Osteocyte (in vitro differentiated cells): ENCODE measurements at places on chromosomes 16 and 17. TPM values are rescaled to one million over a fixed set of nuclear protein-coding genes. Genes with fewer than 3 reads are reported as not detected.

DNA sequence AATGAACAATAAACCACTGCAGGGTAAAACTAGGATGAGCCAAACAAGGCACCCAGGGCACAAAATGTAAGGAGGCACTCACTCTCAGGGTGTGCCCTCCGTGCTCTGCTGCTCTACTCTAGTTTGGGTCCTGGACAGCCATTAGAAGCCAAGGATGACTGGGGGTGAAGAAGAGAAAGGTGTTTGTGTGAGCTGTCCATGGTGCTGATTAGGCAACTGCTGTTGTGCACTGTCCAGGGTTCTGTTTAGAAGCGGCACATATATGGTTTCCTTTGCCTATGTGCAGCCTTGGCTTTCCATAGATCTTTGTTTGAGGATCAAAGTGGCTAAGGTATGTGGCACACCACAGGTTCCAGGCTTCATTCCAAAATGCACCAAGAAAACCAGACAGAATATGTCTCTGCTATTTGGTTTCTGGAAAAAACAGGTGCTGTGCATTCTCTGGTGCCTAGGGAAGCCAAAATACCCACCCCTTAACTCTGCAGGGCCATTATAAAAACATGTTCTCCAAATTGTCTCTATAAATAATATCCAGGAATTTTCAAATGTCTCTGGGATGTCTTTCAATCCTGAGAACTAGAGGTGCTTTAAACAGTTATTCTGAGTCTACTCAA is 123.5 kb downstream of the CBLN1 start:
- no peaks in the 10 kb centered on the region for H3K36me3 ChIP-seq
- DNase-seq, result no peak
- no peaks in the 10 kb centered on the region for H3K27me3 ChIP-seq
- no peaks in the 10 kb centered on the region for H3K4me1 ChIP-seq
- no peak overlapping the region for H3K4me3 ChIP-seq

- no peaks in the 10 kb centered on the region for H3K36me3 ChIP-seq
- no peak overlapping the region for H3K4me3 ChIP-seq
- H3K27me3 ChIP-seq, result peaks cover 37% of the 10 kb centered on the region
- H3K4me1 ChIP-seq, result peaks cover 4% of the 10 kb centered on the region
Measured at GRCh38 chr17:57779706-57780105, 34.6 kb upstream of the CCDC182 start.

GRCh38 chr17:19464031-19465026 is 53.3 kb downstream of the RNF112 start:
- DNase-seq, result no peak
- H3K4me1 ChIP-seq, result no peaks in the 10 kb centered on the region
- no peaks in the 10 kb centered on the region for H3K36me3 ChIP-seq
- no peak overlapping the region for H3K4me3 ChIP-seq
- peaks cover 19% of the 10 kb centered on the region for H3K27me3 ChIP-seq

DNA sequence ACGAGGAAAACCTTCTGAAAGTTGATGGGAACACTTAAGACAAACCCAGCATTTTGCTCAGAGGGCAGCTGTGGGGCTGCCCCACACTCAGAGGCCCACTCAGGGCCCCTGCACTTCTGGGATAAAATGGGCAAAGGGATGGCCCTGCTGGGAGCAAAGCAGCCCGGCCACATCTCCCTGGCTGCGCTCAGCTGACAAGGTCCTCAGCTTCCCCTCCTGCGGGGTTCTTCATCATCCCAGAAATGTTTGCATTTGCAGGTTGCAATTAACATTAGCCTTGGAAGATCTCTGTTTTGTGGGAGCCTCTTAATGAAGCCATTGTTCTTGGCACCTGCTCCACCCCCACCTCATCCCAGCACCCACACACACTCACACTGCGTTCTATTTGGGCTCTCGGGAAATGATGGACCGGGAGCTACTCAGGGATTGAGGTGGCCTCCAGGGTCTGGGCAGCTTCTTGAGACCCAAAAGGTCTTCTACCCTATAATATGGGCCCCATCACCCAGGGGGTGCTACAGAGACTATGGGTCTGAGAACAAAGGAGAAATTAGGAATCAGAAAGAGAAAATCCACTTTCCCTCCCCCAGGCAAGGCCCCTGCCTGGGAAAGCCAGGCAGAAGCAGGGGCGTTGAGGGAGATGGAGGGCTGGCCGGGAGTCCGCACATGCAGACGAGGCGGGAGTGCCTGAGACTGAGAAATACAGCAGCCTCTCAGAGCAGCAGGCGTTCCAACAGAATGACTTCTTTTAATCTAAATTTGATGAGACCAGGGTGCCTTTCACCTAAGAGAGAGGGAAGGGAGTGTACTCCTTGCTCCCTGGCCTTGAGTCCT is 53.7 kb upstream of the RPL38 start:
- H3K4me1 ChIP-seq, result no peaks in the 10 kb centered on the region
- H3K36me3 ChIP-seq, result no peaks in the 10 kb centered on the region
- no peak overlapping the region for H3K27ac ChIP-seq
- H3K27me3 ChIP-seq, result no peaks in the 10 kb centered on the region
- H3K4me3 ChIP-seq, result no peak overlapping the region
- DNase-seq, result peak; percentile 62

DNA sequence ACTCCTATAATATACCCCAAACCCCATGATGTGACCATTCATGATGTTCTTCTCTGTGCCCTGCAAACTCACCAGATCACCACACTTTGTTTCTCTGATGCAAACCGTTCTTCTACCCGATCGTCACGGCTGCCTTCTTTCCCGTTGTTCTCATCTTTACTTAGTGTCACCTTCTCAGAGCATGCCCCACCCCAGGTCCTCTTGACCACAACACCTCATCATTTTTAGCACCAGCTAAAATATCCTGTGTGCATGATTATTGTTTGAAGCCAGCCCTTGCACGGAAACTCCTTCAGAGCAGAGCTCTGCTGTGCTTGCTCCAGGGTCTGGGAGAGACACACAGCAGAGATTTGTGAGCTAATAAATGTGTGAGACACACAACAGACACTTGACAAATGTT is 38.9 kb upstream of the CREBBP start:
- DNase-seq, result no peak
- peaks cover 5% of the 10 kb centered on the region for H3K27me3 ChIP-seq
- no peak overlapping the region for H3K27ac ChIP-seq

- no peaks in the 10 kb centered on the region for H3K4me1 ChIP-seq
- peak; percentile 76 for DNase-seq
- H3K27me3 ChIP-seq, result no peaks in the 10 kb centered on the region
- H3K4me3 ChIP-seq, result no peak overlapping the region
- peaks cover 24% of the 10 kb centered on the region for H3K36me3 ChIP-seq
Measured at GRCh38 chr17:83036666-83037065, 42.7 kb upstream of the METRNL start.

DNA sequence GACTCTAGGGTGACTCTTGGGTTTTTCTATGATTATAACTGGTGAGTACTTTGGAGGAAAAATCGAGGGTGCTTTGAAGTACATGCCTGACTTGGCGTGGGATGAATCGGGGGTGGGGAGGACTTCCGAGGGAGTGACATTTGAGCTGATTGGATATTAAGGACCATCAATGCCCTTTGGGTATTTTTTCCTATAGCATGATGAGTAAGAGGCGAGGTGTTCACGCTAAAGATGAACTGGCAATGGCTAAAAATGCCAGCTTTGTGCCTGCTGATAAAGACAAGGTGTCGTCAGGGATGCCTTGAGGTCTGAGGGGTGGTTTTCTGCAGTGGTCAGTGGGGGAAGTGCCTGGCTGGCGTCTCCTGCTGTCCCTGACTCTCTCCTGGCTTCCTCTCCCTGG is 25.3 kb downstream of the USP43 start:
- peaks cover 5% of the 10 kb centered on the region for H3K4me1 ChIP-seq
- H3K27ac ChIP-seq, result no peak overlapping the region
- no peak for DNase-seq
- no peaks in the 10 kb centered on the region for H3K27me3 ChIP-seq

- DNase-seq, result no peak
- peaks cover 6% of the 10 kb centered on the region for H3K36me3 ChIP-seq
- H3K4me1 ChIP-seq, result peaks cover 5% of the 10 kb centered on the region
- no peaks in the 10 kb centered on the region for H3K27me3 ChIP-seq
Measured at GRCh38 chr17:82838386-82839063, 1.3 kb downstream of the ZNF750 start.

- H3K36me3 ChIP-seq, result peaks cover 23% of the 10 kb centered on the region
- peaks cover 2% of the 10 kb centered on the region for H3K27me3 ChIP-seq
- DNase-seq, result no peak
Measured at GRCh38 chr17:65055708-65056638, 567 bp downstream of the GNA13 start.

DNA sequence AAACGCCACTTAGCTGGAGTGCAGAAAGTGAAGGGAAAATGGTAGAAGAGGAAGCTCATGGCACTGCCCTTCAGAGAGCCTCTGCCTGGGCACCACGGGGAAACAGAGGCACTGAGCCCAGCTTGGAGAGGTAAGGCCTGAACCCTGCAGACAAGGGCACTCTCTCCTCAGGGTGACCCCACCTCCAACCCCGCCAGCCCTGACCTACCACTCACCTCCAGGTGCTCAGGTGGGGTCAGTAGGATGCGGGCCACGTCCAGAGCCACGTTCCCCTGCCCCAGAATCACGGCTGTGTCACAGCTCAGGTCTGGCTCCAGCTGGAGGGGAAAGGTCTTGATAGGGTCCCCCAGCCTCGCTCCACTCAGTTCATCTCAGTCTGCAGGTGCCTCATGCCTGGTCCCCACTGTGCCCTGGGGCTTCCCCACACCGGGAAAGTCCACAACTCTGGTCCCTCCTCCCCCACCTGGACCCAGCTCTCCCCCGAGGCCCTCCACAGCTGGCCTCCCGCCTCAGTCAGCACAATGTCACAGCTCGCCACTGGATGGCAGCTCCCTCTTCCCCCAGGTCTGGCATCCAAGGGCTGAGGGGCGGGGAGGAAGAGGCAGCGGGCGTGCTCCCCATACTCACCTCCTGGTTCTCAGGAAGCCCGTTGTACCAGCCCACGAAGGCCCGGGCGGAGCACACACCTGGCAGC is 6.0 kb upstream of the GRIN2C start:
- peaks cover 12% of the 10 kb centered on the region for H3K4me1 ChIP-seq
- H3K27me3 ChIP-seq, result peaks cover 7% of the 10 kb centered on the region
- H3K27ac ChIP-seq, result no peak overlapping the region
- H3K36me3 ChIP-seq, result peaks cover 7% of the 10 kb centered on the region
- no peak for DNase-seq

DNA sequence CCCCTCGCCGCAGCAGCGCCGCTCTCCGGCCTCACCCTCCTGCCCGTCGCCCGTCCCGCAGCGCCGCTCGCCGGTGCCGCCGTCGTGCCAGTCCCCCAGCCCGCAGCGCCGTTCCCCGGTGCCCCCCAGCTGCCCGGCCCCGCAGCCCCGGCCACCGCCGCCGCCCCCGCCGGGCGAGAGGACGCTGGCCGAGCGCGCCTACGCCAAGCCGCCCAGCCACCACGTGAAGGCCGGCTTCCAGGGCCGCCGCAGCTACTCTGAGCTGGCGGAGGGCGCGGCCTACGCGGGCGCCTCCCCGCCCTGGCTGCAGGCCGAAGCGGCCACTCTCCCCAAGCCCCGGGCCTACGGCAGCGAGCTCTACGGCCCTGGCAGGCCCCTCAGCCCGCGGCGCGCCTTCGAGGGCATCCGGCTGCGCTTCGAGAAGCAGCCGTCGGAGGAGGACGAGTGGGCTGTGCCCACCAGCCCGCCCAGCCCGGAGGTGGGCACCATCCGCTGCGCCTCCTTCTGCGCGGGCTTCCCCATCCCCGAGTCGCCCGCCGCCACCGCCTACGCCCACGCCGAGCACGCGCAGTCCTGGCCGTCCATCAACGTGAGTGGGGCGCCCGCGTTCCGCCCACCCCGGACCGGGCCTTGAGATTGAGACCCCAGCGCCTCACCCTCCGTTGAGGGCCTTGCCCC is 15.0 kb downstream of the TBKBP1 start:
- no peak for DNase-seq
- H3K36me3 ChIP-seq, result peaks cover 24% of the 10 kb centered on the region

GRCh38 chr17:58215685-58216084 is 3.4 kb downstream of the MKS1 start:
- H3K27me3 ChIP-seq, result no peaks in the 10 kb centered on the region
- peaks cover 11% of the 10 kb centered on the region for H3K36me3 ChIP-seq

DNA sequence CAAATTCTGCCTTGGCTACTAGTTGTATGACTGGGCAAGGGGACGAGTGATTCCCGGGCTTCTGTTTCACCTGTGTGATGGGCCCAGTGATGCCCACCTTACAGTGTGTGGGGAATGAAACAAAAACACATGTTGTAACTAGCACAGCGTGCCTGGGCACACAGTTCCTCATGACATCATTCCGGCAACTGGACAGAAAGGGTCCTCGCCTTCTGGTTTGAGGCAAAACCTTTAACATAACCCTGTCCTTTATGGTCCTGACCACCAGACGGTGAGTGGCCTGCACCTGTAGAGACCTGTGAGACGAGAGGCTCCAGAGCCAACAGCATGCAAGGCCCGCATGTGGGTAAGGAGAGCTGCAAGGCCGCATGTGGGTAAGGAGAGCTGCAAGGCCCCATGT is 7.7 kb upstream of the SLC38A8 start:
- no peak overlapping the region for H3K27ac ChIP-seq
- no peak for DNase-seq
- H3K4me1 ChIP-seq, result no peaks in the 10 kb centered on the region
- no peak overlapping the region for H3K4me3 ChIP-seq
- H3K36me3 ChIP-seq, result peaks cover 30% of the 10 kb centered on the region

GRCh38 chr16:9885467-9885866 is 296.8 kb downstream of the GRIN2A start:
- H3K36me3 ChIP-seq, result no peaks in the 10 kb centered on the region
- DNase-seq, result no peak
- H3K27me3 ChIP-seq, result no peaks in the 10 kb centered on the region
- H3K27ac ChIP-seq, result no peak overlapping the region
- no peak overlapping the region for H3K4me3 ChIP-seq
- no peaks in the 10 kb centered on the region for H3K4me1 ChIP-seq

DNA sequence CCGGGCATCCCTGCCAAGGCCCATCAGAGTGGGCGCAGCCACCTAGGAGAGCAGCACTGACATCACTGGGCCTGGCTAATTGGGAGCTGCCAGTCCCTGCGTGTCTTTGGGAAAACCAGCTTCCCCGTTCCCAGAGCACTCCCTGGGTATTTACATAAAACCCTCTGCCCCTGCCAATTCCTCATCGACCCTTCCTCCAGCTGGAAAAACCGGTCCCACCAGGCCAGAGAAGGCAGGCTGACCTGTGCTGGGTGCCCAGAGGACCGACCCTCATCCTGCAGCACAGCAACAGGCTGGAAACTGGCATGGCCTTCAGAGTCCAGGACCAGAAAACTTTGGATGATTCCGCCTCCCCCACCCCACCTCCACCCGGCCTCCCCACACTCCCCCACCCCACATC is 8.2 kb upstream of the FOXN1 start:
- peaks cover 14% of the 10 kb centered on the region for H3K27me3 ChIP-seq
- H3K4me1 ChIP-seq, result peaks cover 5% of the 10 kb centered on the region
- H3K4me3 ChIP-seq, result no peak overlapping the region
- H3K27ac ChIP-seq, result no peak overlapping the region

- H3K4me3 ChIP-seq, result peak overlapping the region; percentile 62
- H3K4me1 ChIP-seq, result peaks cover 27% of the 10 kb centered on the region
Measured at GRCh38 chr16:25031132-25031440, 15.9 kb upstream of the ARHGAP17 start.

CAVIN1 gene
- 487 and 510 TPM in 2 replicates for total RNA-seq

HOXB6 gene
- total RNA-seq, result not detected in 2 replicates

ANKRD40CL gene
- total RNA-seq, result not detected in 2 replicates

C17orf78 gene
- total RNA-seq, result not detected in 2 replicates

DPEP1 gene
- not detected in 2 replicates for total RNA-seq

MMP15 gene
- total RNA-seq, result 4.9 and 5.2 TPM in 2 replicates

SLC52A1 gene
- total RNA-seq, result not detected in 2 replicates

SCNN1B gene
- not detected in 2 replicates for total RNA-seq

ABCA9 gene
- 1.1 and 1.8 TPM in 2 replicates for total RNA-seq

BAHCC1 gene
- total RNA-seq, result 55.7 and 57.0 TPM in 2 replicates

ZNF423 gene
- total RNA-seq, result 25.1 and 26.5 TPM in 2 replicates
